ENCODE measurements at places on chromosomes 2 and 18.

DNA sequence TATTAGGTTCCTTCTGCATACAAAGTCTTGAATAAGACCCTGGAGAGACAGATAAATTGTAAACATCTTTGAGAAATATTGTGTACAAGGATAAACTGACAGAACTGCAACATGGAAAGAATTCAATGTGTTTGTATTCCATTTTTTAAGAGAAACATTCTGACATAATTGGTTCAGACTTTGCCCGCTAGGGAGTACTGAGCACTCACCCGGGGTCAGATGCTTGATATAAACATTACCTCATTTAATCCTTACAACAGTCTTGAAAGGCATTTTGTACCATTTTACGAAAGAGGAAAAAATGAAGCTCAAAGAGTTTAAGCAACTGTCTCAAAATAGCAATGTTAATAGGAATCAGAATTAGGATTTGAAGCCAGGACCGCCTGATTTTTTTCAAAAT, 416.7 kb upstream of the CRIM1 start:
- DNase-seq = no peak

GRCh38 chr2:119263025-119263424, 39.4 kb downstream of the STEAP3 start:
- no peak for DNase-seq

GRCh38 chr2:88613921-88614320, 13.3 kb downstream of the EIF2AK3 start:
- DNase-seq = no peak

DNA sequence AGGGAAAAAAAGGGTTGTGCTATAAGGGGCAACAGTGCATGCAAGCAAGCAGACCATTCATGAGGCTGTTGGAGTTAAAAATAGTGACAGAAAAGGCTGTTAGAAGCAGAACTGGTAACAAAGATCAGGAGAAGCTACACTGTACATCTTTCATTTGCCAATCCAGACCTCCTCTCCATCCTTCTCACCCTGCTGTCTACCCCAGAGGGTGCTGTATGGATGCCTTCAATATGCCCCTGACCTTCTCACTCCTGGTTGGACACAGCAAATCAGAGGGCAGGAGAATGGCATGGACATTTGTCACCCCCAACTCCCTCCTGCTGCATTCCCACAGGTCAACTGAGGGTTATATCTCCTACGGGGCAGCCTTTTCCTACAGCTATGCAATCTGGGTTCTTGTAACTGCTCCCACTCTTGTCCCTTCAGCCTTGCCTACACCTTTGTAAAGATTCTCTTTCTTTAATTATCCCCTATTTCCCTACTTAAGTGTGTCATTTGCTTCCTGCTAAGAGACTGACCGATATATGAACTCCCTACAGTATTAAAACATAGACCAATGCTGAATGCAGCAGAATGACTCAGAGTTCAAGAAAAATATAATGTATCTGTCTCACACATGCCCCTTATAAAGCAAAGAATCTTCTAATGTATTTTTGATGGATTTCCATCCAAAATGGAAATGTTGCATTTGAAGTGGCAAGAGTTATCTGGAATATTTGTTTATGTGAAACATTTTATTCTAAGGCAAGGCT, 169.2 kb upstream of the NCKAP5 start:
- DNase-seq = no peak

DNA sequence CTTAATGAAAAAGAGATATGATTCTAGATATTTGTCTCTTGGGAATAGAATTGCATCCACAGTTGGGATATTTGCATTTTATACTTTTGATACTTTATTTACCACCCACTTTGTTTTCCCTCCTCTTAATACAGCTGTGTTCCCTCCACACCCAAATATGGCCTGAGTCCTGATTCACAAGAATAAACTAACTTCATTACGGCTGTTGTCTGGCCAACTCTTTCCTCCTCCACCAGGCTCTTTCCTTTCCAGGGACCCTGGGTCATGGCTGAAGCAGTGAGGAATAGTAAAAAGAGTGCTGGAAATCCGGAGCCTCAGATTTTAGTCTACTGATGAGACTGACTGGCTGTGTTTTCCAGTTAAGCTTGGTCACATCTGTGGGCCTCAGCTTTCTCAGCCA, 48.4 kb upstream of the STAM2 start:
- DNase-seq = no peak

GRCh38 chr2:240060977-240061591, 7.8 kb upstream of the OR6B3 start:
- DNase-seq = no peak

- DNase-seq = no peak
Observed at GRCh38 chr2:46067501-46068305, 229.5 kb upstream of the EPAS1 start.

All from HuH-7.5 (cell line).